Endodermal cell (in vitro differentiated cells): ENCODE measurements at places on chromosomes 6 and 20.

- no peak for DNase-seq
These were observed 17.6 kb downstream of the RALY start for GRCh38 chr20:34011275-34011674.

- DNase-seq = no peak
These were observed 200.7 kb upstream of the THBS2 start for GRCh38 chr6:169454204-169454871.

DNA sequence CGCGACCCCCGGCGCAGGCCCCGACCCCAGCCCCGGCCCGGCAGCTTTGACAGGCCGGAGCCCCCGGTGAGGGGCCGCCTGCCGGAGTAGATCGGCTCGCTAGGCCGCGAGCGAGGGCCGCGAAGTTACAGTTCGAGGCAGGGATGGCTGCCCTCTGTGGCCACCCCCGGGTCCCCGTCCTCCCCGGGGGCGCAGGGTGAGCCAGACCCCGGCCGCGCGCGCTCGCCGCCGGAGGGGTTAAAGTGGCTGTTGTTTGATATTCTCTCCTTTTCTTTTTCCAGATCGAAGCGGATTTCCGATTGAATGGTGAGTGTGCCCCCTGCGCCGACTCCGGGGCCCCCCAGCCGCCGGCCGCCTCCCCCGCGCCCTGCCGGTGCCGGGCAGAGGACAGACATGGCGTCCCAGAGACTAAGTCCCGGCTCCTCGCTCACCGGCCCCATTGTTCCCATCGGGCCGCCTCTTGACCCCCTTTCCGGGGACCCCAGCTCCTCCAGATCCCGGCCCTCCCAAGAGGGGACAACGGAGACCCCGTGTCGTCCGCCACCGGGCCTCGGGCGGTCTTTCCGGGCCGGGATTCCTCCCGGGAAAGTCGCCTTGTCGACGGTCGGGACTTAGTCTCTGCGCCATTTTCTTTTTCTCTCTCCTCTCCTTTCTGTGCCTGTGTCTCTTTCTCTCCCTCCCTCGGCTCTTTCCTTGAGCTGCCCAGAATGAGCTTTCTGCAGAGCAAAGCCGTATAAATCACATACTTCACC is 704 bp downstream of the TOP1 start:
- peak; percentile 73 for DNase-seq

DNA sequence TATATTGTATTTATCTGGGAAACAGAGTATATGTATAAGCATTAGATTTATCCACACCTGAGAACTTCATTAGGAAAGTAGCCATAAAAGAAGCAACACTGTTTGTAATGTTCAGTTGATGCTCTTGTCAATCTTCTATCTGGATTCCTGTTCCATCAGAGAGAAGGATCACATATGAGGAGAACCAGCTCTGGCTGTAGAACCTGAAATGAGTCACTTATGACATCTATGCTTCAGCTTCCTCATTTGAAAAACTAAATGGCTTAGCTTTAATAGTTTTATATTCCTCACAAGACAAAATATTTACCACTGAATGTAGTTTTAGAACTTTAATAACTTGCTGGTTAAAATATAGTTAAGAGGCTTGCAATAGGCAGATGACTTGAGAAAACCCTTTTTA is 144.7 kb downstream of the TASP1 start:
- no peak for DNase-seq

- DNase-seq = peak; percentile 50
These were observed 162.5 kb downstream of the VEGFA start for GRCh38 chr6:43932259-43933147.

GRCh38 chr20:53910351-53911002 is 159.9 kb downstream of the BCAS1 start:
- DNase-seq = no peak

- no peak for DNase-seq
These were observed 547.9 kb upstream of the PTCHD4 start for GRCh38 chr6:48658915-48659314.

GRCh38 chr20:34179637-34180360 is 61.4 kb upstream of the ASIP start:
- no peak for DNase-seq

DNA sequence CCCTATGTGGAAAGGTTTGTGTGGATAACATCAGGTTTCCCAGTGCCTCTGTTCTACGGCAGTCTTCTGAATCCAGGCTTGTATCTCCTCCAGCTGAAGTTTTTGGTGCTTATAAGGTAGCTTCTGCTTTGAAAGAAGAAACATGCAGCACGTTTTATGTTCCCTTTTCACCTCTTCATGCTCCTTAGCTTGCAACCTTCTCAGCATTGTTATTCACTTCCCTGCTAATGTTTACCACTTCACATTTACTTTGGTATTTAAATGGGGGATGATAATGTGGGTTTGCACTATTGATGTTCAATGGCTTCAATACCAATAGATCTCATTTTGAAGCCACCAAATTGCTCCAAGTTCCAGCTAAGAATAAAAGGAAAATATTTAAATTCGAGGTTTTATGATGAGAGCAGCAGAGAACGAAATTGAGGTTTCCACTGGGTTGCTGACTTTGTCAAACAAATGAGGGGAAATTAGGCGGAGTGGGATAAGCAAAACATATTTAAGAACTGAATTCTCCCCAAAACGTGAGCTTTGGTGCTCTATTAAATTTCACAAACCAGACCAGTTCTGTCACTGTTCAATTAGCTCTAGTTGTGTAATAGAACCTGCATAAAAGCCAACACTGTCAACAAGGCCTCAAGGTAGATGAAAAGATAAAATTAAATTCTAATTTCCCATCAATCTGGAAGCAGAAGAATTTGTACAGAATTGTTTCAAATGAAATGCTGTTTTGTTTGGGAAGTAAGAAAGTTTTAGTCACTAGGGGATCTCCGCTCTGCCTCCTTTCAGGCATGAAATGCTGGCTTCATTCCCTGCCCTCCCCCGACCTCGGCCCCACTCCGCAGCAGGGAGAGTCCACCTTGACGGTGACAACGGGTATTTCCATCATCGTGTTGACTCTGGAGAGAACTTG is 1.4 kb downstream of the IL22RA2 start:
- DNase-seq = no peak

DNA sequence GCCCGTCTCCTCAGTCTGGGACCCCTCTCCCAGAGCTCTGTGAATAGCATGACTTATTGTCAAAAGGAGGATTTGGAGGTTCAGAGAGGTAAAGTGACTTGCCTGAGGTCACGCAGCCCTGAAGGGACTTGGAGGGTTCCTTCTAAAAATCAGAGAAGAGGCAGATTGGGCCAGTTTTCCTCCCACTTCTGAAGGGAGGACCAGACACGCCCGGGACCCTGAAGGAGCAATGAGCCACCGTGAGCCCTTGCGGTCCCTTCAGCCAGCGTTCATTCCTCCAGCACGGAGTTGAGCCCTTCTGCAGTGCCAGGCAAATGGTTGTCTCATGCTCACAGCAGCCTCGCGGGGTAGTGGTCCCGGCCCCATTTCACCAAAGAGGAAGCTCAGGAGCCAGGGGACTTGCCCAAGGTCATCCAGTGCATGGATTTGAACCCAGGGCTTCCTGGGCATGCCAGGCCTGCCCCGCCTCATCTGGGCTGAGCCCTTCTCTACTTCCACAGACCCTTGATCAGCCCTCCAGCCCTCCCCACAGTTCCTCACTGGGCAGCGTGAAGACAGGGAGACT is 7.4 kb downstream of the SRC start:
- peak; percentile 35 for DNase-seq

- no peak for DNase-seq
These were observed 4.7 kb upstream of the ENPP5 start for GRCh38 chr6:46175446-46175845.

DNA sequence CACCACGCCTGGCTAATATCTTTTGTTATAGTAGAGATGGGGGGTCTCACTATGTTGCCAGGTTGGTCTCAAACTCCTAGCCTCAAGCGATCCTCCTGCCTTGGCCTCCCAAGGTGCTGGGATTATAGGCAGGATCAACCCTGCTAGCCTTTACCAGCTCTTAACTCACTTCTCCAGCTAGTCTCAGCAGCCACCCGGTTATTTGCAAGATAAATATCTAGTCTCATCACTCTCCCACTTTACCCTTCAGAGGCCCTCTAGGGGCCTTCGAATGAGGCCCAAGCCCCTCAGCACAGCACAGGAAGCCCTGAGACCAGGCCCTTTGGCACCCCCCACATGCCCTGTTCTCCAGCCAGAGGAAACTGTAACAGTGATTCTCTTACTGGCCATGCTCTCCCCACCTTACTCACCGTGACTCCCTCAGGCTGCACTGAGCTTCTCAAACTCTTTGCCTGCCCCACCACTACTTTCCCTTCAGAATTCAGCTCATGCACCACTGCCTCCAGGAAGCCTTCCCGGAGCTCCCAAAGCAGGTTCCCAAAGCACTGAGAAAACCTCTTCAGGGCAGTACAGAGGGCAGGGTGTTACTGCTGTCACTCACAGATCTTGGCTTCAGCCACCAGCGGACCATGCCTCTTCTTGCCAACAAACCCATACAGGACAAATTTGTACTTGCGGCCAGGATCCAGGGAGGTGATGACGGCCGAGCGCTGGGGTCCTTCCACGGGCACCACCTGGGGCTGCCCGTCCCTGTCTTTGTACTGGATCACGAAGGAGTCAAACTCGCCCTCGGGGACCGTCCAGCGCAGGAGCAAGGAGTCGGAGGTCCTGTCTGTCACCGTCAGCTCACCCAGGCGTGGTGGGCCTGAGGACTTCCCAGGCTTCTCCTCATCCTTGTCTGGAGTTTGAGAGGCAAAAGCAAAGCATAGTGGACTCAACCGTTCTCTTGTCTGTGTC is 25.0 kb downstream of the TNXB start:
- no peak for DNase-seq

DNA sequence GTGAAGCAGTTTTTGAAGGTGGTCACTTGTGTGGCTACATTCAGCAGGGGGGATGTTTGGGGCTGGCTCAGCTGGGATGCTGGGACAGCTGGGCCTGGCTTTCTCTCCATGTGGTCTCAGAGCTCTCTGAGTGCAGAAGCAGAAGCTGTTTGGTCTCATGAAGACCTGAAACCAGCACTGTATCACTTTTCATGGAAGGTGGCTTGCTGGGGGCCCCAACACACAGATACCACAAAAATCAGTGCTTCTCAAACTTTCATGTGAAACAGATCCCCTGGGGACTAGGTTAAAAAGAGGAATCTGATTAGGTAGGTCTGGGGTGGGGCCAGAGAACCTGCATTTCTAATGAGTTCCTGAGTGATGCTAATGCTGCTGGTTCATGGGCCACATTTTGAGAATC is 347.3 kb downstream of the DHX35 start:
- DNase-seq = no peak

- no peak for DNase-seq
These were observed 2.9 kb downstream of the CHRNA4 start for GRCh38 chr20:63357921-63358905.

DNA sequence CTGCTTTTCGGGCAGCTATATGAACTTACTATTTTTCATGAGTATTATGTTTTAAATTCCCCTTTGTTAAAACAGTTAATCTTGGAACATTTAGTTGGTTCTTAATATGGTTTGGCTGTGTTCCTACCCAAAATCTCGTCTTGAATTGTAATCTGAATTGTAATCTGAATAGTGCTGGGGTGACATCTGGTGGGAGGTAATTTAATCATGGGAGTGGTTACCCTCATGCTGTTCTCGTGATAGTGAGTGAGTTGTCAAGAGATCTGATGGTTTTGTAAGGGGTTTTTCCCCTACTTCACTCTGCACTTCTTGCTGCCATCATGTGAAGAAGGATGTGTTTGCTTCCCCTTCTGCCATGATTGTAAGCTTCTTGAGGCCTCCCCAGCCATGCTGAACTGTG is 305.4 kb upstream of the MAP3K7 start:
- no peak for DNase-seq

- DNase-seq = no peak
These were observed 70.4 kb downstream of the BACH2 start for GRCh38 chr6:90226257-90226656.

- no peak for DNase-seq
These were observed 318.1 kb downstream of the CLIC5 start for GRCh38 chr6:45697605-45698004.

DNA sequence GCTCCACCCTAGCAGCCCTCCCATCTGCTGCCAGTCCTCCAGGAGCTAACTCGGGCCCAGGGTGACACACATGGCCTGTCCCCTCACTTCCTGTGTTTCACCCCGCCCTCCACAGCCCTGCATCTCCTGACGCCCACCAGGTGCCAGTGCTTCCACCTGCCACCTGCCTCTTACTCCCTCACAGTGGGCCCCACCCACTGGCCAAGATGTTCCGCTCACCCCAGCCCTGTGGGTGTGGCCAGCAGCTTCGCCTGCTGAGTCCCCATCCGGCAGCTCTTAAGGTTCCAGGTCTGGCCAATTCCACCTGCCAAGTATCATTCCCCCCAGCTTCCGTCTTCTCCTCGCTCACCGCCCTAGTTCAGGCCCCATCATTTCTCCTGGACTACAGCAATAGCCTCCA is 184.1 kb downstream of the MBOAT1 start:
- DNase-seq = no peak

DNA sequence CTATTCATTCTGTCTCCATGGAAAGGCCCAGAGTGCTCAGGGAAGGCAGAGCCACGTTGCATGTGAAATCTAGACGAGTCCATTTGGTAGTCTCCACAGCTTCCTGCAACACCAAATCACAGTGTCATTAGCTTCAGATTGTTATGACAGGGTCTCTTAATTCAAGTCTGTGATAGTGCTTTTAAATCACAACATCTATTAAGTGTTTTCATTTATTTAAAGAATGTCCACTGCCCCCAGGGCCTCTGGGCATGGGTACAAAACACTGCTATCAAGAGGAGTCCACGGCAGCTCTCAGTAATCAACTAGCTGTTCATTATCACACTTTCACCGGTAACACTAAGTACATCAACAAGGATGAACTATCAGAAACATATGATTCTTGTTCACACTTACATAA is 455.9 kb upstream of the JARID2 start:
- DNase-seq = no peak

DNA sequence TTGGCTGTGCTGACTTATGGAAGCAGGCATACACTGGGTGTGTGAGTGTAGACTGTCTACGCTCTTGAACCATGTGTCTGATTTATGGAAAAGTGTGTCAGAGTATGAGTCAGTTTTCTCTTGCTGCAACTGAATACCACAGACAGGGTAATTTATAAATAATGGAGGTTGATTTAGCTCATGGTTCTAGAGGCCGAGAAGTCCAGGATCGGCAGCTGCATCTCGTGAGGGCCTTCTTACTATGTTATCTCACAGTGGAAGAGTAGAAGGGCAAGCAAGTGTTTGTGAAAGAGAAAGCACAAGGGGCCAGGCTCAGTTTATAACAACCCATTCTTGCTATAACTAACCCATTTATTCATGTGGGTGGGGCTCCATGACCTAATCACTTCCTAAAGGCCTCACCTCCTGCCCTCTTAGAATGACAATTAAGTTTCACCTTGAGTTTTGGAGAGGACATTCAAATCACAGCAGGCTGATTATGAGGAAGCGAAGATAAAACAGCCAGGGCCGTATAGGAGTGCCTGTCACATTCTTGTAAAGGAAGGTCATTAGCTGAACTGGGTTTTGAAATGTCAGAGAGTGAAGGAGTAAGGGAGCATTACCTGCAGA is 6.7 kb downstream of the GPR31 start:
- peak; percentile 67 for DNase-seq

- DNase-seq = peak; percentile 79
These were observed 646 bp upstream of the CPNE5 start for GRCh38 chr6:36839749-36840431.

DNA sequence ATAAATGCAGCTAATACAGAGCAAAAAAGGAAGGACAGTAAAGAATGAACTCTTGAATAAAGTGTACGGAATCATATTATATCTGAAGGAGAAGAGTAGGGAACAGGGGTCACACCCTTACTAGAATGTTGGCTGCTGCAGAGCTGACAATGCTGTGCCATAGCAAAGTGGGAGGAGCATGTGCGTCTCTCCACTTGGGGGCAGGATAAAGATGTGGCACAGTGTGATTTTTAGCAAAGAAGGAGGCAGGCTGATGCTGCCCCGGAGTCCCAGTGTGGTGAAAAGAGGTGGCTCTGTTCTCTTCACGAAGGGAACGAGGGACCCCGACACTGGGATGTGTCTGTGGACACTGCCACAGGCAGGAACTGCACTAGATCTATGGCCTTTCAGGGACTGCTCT is 67.5 kb downstream of the INSM1 start:
- no peak for DNase-seq
